ENCODE measurements at places on chromosomes 5 and 9. TPM values are rescaled to one million over a fixed set of nuclear protein-coding genes. Genes with fewer than 3 reads are reported as not detected.

The CEL gene
- total RNA-seq, result 1.4 TPM

The PAEP gene
- not detected for total RNA-seq

The DMRT2 gene
- total RNA-seq, result 2.9 TPM

The ALDOB gene
- not detected for total RNA-seq

DNA sequence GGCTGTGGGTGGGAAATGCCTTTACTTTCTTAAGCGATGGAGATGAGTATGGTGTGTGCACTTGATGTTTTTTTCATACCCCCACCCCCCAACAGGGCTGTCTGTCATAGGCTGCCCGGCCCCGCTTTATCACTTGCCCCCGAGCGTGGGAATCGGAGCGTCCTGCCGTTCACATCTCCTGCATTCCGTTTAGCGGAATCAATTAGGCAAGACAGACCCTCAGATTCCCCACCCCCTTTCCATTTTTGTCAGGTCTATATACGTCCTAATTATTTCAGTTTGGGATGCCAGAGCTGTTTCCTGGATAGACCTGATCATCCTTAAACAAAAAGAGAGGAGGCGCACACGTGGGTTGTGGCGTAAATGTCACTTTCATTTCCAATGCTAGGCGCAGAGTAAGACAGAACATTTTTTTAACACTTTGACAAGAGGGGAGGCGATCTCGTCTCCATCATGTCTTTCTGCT is 217.2 kb downstream of the MEF2C start:
- peaks cover 2% of the 10 kb centered on the region for H3K36me3 ChIP-seq
- H3K27me3 ChIP-seq, result peaks cover 86% of the 10 kb centered on the region
- no peak overlapping the region for H3K27ac ChIP-seq
- H3K4me3 ChIP-seq, result peak overlapping the region; percentile 71
- DNase-seq, result no peak
- peaks cover 33% of the 10 kb centered on the region for H3K4me1 ChIP-seq

GRCh38 chr9:89177944-89178829 is at the start of gene SHC3:
SHC3 (minus strand) TSS chr9:89178818; CDS start chr9:89178460, 358 bp downstream.
- peaks cover 16% of the 10 kb centered on the region for H3K4me1 ChIP-seq
- H3K27me3 ChIP-seq, result peaks cover 69% of the 10 kb centered on the region
- H3K27ac ChIP-seq, result no peak within 1 kb of the TSS

GRCh38 chr5:109163336-109163735 is 246.4 kb downstream of the PJA2 start:
- no peak overlapping the region for H3K27ac ChIP-seq
- no peaks in the 10 kb centered on the region for H3K4me1 ChIP-seq
- H3K4me3 ChIP-seq, result no peak overlapping the region

GRCh38 chr5:111061618-111062017 is 9.9 kb upstream of the TSLP start:
- H3K4me3 ChIP-seq, result no peak overlapping the region
- DNase-seq, result no peak
- H3K36me3 ChIP-seq, result no peaks in the 10 kb centered on the region

DNA sequence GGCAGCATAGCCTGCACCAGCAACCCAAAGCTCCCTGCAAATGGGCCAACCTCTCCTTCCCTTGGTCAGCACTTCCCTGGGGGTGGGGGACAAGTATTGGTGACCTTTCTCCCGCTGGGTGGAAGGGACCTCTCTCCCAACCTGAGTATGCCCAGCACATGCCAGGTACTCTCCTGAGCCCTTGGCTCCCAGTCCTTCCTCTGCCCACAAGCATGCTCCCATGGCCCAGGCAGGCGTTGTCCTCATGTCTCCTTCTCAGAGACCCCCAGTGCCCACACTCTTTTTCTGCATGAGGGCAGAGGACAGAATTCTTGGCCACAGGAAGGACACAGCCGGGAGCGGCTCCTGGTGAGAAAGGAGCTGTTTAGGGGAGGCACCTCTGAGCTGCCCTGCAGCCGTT is 60.3 kb downstream of the PHF2 start:
- H3K4me3 ChIP-seq, result no peak overlapping the region
- H3K36me3 ChIP-seq, result peaks cover 44% of the 10 kb centered on the region
- no peaks in the 10 kb centered on the region for H3K27me3 ChIP-seq
- no peaks in the 10 kb centered on the region for H3K4me1 ChIP-seq
- H3K27ac ChIP-seq, result no peak overlapping the region

GRCh38 chr9:73011956-73012355 is 59.1 kb upstream of the ALDH1A1 start:
- no peaks in the 10 kb centered on the region for H3K4me1 ChIP-seq
- no peaks in the 10 kb centered on the region for H3K36me3 ChIP-seq
- no peak overlapping the region for H3K4me3 ChIP-seq
- H3K27me3 ChIP-seq, result peaks cover 36% of the 10 kb centered on the region

GRCh38 chr5:76326577-76327302 is 76.3 kb upstream of the IQGAP2 start:
- no peak for DNase-seq
- H3K4me3 ChIP-seq, result no peak overlapping the region
- H3K4me1 ChIP-seq, result peaks cover 77% of the 10 kb centered on the region
- no peaks in the 10 kb centered on the region for H3K27me3 ChIP-seq
- H3K36me3 ChIP-seq, result peaks cover 16% of the 10 kb centered on the region
- H3K27ac ChIP-seq, result peak overlapping the region; percentile 99

DNA sequence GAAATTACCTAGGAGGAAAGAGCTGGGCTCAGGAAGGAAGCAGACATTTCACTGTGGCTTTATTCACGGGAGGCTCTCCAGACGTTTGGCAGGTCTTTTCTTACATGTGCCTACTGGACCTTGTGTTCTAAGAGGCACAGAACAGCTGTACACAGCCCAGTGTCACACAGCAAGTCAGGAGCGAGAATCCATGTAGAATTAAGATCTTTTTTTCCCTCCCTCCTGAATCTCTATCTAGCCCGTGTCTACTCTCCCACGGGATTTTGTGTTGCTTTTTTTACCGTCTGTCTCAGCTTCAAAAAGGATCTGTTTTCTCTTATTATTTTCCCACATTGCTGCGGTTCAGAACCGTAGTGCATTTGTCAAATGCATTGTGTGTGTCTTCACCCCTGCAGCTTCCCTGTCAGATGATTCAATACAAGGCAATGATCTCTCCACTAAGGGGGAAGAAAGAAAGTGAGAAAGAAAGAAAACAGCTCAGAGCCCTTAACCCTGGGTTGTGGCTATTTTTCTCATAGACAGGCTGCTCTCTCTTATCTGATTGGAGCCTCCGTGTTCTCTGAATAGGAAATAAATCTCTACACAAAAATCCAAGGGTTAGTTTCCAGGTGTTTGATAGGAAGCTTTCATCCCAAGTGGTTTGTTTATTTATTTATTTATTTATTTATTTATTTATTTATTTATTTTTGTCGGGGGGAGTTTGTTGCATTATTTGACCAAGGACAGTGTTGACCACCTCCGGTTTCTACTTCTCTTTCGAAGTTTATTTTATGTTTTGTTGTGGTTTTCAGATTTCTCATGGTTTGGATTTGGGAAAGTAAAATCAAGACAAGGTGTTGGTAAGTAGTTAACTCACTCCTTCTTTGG is 191.0 kb downstream of the NTRK2 start:
- H3K4me3 ChIP-seq, result no peak overlapping the region
- no peaks in the 10 kb centered on the region for H3K36me3 ChIP-seq
- H3K27ac ChIP-seq, result no peak overlapping the region

DNA sequence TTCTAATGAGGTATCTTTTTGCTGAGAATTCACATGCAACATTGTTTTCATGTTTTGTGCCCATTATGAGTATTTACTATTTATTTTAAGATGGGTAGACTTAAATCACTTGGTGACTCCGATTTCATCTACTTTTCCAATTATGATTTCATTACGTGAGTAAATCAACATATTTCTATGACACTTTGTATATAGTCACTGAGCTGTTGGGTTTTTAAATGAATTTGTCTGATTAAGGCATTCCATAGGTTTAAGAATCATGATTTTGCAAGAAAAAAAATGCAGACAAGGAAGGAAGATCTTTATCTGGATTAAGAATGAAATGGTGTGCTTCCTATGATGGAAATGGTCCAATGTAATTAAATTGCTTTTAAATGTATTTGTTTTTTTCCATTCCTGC is 661.9 kb downstream of the ANXA1 start:
- no peaks in the 10 kb centered on the region for H3K4me1 ChIP-seq
- DNase-seq, result no peak
- no peak overlapping the region for H3K4me3 ChIP-seq
- H3K36me3 ChIP-seq, result no peaks in the 10 kb centered on the region

- peaks cover 9% of the 10 kb centered on the region for H3K4me1 ChIP-seq
- H3K36me3 ChIP-seq, result no peaks in the 10 kb centered on the region
- no peak overlapping the region for H3K27ac ChIP-seq
- DNase-seq, result no peak
- peaks cover 8% of the 10 kb centered on the region for H3K27me3 ChIP-seq
- H3K4me3 ChIP-seq, result no peak overlapping the region
These were observed 26.6 kb downstream of the ENHO start for GRCh38 chr9:34496149-34496712.

DNA sequence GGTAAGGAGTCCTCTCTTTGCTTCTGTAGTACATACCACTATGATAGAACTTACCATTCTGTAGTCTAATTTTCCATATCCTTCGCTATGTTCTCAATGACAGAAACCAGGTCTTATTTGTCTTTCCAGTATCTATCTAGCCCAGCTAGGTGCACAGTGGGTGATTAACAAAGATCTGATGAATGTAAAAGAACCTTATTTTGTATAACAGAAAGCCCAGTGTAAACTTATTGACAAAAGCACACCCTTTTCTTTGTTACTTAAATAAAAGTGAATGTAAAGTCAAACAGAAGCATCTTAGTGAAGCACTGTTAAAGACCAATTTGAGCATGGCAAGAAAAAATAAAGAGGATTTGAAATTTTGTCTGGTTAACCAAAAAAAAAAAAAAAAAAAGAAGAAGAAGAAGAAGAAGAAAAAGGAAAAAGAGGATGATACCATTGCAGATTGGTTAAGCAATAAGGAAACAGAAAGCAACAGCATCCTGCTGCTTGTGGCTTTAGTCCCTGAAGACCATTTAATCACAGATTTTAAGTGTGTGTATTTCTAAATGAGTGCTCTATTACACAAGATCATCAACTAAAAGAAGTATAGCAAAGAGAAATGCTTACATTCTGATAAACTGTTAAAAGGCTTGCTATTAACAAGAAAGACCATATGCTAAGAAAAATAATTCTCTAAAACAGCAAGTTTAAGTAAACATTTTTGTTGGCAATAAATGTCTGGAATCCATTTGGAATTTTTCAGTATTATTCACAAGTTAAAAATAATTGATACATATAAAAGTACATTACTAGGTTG is 21.2 kb downstream of the MEGF9 start:
- H3K36me3 ChIP-seq, result peaks cover 5% of the 10 kb centered on the region
- peaks cover 28% of the 10 kb centered on the region for H3K4me1 ChIP-seq
- no peak for DNase-seq
- H3K4me3 ChIP-seq, result no peak overlapping the region

GRCh38 chr9:135520916-135521607 is at the start of gene LCN1:
LCN1 (plus strand) TSS chr9:135521440; CDS start chr9:135521498, 58 bp downstream.
- H3K27ac ChIP-seq, result no peak within 1 kb of the TSS
- peaks cover 5% of the 10 kb centered on the region for H3K4me1 ChIP-seq
- DNase-seq, result no peak

DNA sequence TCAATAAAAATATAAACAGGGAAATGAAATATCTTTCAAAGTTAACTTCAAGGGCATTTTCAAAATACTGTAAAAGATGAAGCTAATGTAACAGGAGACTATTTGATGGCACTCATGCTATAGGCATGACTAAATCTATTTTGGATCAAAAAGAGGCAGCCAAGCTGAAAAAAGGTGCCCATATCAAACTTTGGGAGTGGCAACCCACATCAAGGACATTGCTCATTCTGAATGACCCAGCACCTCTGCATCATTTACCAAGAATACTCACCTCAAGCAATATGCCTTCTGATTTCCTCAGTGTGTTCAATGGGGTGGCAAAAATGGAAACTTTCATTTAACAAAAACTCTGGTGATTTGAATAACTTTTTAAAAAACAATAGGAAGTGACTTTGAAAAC is 853.3 kb downstream of the TLE1 start:
- H3K27ac ChIP-seq, result no peak overlapping the region
- H3K36me3 ChIP-seq, result no peaks in the 10 kb centered on the region
- H3K4me1 ChIP-seq, result no peaks in the 10 kb centered on the region
- DNase-seq, result no peak
- H3K4me3 ChIP-seq, result no peak overlapping the region
- no peaks in the 10 kb centered on the region for H3K27me3 ChIP-seq

DNA sequence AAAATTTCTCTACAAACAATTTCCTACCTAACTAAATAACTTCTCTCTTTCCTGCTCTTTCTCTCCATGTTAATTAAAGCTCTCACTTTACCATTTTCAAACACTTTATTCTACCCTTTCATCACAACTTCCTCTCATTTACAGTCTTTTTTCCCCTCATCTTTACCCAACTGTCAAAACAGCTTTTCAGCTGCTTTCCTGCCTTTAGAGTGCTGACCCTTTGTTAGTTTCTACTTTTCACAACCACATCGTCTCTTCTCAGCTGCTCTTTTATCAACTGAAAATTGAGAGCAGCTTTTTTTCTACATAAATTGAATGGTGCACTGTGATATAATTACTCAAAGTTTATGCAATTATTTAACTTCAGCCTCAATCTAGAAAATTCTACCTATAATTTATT is 3.1 kb upstream of the HOMER1 start:
- peaks cover 18% of the 10 kb centered on the region for H3K27me3 ChIP-seq
- H3K36me3 ChIP-seq, result no peaks in the 10 kb centered on the region
- H3K4me3 ChIP-seq, result no peak overlapping the region
- no peak overlapping the region for H3K27ac ChIP-seq

GRCh38 chr9:19481971-19482404 is 73.2 kb downstream of the ACER2 start:
- no peaks in the 10 kb centered on the region for H3K36me3 ChIP-seq
- no peaks in the 10 kb centered on the region for H3K4me1 ChIP-seq
- peaks cover 10% of the 10 kb centered on the region for H3K27me3 ChIP-seq
- no peak overlapping the region for H3K4me3 ChIP-seq

DNA sequence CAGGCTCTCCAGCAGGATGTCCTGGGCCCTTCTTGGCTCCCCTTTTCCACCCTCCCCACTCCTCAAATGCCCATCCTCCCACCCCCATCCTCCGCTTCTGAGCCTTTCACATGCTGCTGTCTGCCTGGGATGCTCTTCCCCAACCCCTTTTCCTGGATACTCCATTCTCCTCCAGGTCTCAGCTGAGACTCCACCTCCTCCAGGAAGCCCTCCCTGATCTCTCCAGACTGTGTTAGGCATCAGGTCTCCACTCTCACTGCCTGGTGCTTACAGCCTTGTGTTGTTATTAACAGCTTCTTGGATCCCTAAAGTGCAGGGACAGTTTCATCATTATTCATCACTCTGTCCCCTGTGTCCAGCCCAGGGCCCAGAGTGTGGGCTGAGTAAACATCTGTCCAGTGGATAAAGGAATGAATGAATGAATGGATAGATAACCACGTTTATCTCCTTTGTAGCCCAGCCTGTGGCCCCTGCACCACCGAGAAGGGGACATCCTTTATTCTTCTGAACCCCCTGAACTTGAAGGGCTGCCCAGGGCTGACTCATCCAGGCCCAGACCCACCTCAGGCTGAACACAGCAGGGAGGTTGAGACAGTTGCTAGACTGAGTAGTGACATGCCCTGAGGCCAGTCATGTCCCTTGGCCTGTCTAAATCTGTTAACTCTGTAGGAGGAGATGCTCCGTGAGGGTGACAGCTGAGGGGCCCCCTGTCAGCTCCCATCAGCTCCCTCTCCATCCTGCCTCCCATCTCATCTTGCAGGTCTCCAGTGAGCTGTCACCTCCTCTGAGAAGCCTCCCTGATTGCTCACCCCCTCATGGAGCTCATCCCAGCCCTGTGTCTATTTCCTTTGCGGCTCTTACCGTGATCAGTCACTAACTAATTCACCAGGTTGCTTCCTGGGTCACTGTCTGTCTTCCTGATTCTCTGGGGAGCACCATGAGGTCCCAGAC is 14.6 kb upstream of the LAMC3 start:
- H3K4me3 ChIP-seq, result no peak overlapping the region
- no peaks in the 10 kb centered on the region for H3K36me3 ChIP-seq
- H3K27me3 ChIP-seq, result no peaks in the 10 kb centered on the region

- H3K27ac ChIP-seq, result no peak overlapping the region
- no peaks in the 10 kb centered on the region for H3K27me3 ChIP-seq
- no peak for DNase-seq
These were observed 68.3 kb downstream of the IL6ST start for GRCh38 chr5:55926476-55926875.
